Fibroblast of the aortic adventitia (primary cell): ENCODE measurements at places on chromosomes 16 and 17. TPM values are rescaled to one million over a fixed set of nuclear protein-coding genes. Genes with fewer than 3 reads are reported as not detected.

Gene KRTAP9-2
- not detected in 2 replicates for total RNA-seq

Gene NPW
- 0.45 TPM in 1 of 2 replicates, not detected in the other for total RNA-seq

Gene FZD2
- total RNA-seq, result 1.8 and 16.4 TPM in 2 replicates

Gene ENO3
- 2.8 and 4.7 TPM in 2 replicates for total RNA-seq

Gene SLC2A4
- total RNA-seq, result 0.18 TPM in 1 of 2 replicates, not detected in the other

Gene SDK2
- not detected in 2 replicates for total RNA-seq

Gene GPR139
- not detected in 2 replicates for total RNA-seq

Gene CCL23
- total RNA-seq, result not detected in 2 replicates

Gene PRDM7
- total RNA-seq, result not detected in 2 replicates

Gene BCAR1
- total RNA-seq, result 26.9 and 33.4 TPM in 2 replicates

Gene TBC1D3L
- 2.2 and 4.2 TPM in 2 replicates for total RNA-seq

Gene CX3CL1
- 0.18 and 0.33 TPM in 2 replicates for total RNA-seq

Gene SLC47A1
- total RNA-seq, result 0.27 and 0.65 TPM in 2 replicates

Gene FBXW10
- under 0.01 TPM in 1 of 2 replicates, not detected in the other for total RNA-seq

Gene NUPR1
- 28.8 and 56.1 TPM in 2 replicates for total RNA-seq

Gene AXIN2
- 8.0 and 11.1 TPM in 2 replicates for total RNA-seq

Gene CORO6
- total RNA-seq, result 5.5 and 8.3 TPM in 2 replicates

Gene SMPD3
- not detected in 2 replicates for total RNA-seq

Gene MYH1
- 0.08 TPM in 1 of 2 replicates, not detected in the other for total RNA-seq

Gene KRTAP2-3
- total RNA-seq, result not detected in 2 replicates

Gene PRKCB
- 0.16 TPM in 1 of 2 replicates, not detected in the other for total RNA-seq

Gene UBALD2
- 1.9 and 3.7 TPM in 2 replicates for total RNA-seq

Gene C16orf54
- total RNA-seq, result not detected in 2 replicates

Gene NPIPB13
- total RNA-seq, result 0.36 and 1.1 TPM in 2 replicates

Gene SOX9
- total RNA-seq, result 2.1 and 2.4 TPM in 2 replicates

Gene ETV4
- total RNA-seq, result 0.41 and 6.1 TPM in 2 replicates

Gene ENPP7
- not detected in 2 replicates for total RNA-seq

Gene KRT40
- not detected in 2 replicates for total RNA-seq

Gene TBC1D3D
- not detected in 2 replicates for total RNA-seq

Gene TBC1D3
- not detected in 2 replicates for total RNA-seq

Gene CENPT
- 28.9 and 39.9 TPM in 2 replicates for total RNA-seq

Gene OSGIN1
- total RNA-seq, result 6.5 and 6.6 TPM in 2 replicates

Gene KRTAP9-8
- total RNA-seq, result not detected in 2 replicates

Gene CDR2
- 20.4 and 29.7 TPM in 2 replicates for total RNA-seq

Gene GNG13
- not detected in 2 replicates for total RNA-seq

Gene WSCD1
- 0.16 and 0.18 TPM in 2 replicates for total RNA-seq

Gene CFAP97D1
- total RNA-seq, result not detected in 2 replicates

Gene HERPUD1
- total RNA-seq, result 34.0 and 151 TPM in 2 replicates

Gene FAM20A
- 10.5 and 37.0 TPM in 2 replicates for total RNA-seq

Gene RPRML
- total RNA-seq, result not detected in 2 replicates

Gene CDRT15L2
- total RNA-seq, result not detected in 2 replicates

Gene FDXR
- 14.7 and 113 TPM in 2 replicates for total RNA-seq

Gene HOXB4
- 3.8 and 7.0 TPM in 2 replicates for total RNA-seq

Gene C1QTNF8
- not detected in 2 replicates for total RNA-seq

Gene CNGB1
- total RNA-seq, result not detected in 2 replicates

Gene COPRS
- total RNA-seq, result 97.1 and 202 TPM in 2 replicates

Gene CYGB
- 25.9 and 35.2 TPM in 2 replicates for total RNA-seq

Gene OR1A2
- total RNA-seq, result not detected in 2 replicates

Gene SPN
- not detected in 2 replicates for total RNA-seq

Gene NOD2
- not detected in 2 replicates for total RNA-seq

Gene HBQ1
- total RNA-seq, result 0.63 TPM in 1 of 2 replicates, not detected in the other

Gene NOXO1
- total RNA-seq, result not detected in 2 replicates

Gene SLC16A6
- 0.09 TPM in 1 of 2 replicates, not detected in the other for total RNA-seq

Gene SYNGR3
- 0.98 and 1.4 TPM in 2 replicates for total RNA-seq

Gene CACNG1
- total RNA-seq, result not detected in 2 replicates

Gene CAMKK1
- total RNA-seq, result 8.3 and 17.7 TPM in 2 replicates

Gene RRN3
- 26.1 and 27.9 TPM in 2 replicates for total RNA-seq

Gene KRTAP4-6
- not detected in 2 replicates for total RNA-seq
